H7 (cell line): ENCODE measurements at places on chromosomes 12 and 14. TPM values are rescaled to one million over a fixed set of nuclear protein-coding genes. Genes with fewer than 3 reads are reported as not detected.

Gene HOXC9
- total RNA-seq = not detected in 2 replicates

GRCh38 chr12:89386138-89386537 lies 33.8 kb upstream of the DUSP6 start:
- DNase-seq = no peak

DNA sequence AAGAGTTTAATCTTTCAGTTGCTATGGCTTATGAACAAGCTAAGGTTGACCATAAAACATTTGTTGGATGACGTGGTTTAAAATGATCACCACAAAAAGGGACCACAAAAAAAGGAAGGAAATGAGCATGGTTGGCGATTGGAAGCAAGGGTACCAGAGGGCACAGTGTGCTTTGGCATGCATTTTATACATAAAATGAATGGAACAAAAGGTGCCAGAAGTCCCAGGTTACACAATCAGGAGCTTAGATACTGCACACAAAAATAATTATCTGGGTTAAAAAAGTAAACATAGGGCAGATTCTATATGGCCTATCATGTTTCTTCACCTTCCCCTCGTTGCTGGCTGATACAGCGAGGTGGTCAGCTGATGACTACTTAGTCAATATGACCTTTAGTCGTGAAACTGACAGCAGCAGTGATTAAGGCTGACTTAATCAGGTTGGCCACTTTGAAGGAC lies 50.7 kb downstream of the ZC3H14 start:
- DNase-seq = no peak

Gene RNASE12
- total RNA-seq = not detected in 2 replicates

DNA sequence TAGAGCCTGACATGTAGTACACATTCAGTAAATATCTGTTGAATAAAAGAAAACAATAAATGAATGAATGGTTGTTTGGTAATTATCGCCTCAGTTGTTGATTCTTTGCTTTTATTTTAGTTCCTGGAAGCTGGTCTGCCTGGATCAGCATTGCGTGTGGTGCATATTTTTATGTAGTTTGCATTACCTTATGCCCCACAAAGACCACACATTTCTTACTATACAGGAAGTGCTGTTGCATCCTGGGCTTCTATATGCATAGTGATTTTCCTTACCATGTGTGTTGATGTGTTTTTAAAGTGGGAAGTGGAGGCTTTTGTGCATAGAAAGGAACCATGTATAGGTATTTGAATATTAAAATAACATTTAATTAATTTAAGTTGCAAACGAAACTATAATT lies 43.6 kb downstream of the DYRK2 start:
- DNase-seq = no peak

DNA sequence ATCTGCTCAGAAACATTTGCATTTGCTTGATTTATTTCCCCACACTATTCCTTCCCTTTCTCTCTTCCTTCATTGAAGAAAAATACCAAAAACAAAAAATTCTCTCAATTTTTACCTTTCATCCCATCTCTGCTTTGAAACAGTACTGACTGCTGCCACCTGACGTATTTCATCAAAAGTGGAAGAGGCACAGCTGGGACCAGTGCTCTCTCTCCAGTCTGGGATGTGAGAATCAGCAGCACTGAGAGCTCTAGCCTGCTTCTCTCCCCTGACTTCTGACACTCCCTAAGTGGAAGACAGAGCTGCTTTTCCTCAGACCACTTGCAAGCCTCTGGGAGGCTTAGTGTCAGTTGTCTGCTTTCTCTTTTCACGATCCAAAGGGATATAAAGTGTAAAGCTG lies 36.9 kb downstream of the TTLL5 start:
- no peak for DNase-seq
